ENCODE measurements at places on chromosomes 4 and X. TPM values are rescaled to one million over a fixed set of nuclear protein-coding genes. Genes with fewer than 3 reads are reported as not detected.

DNA sequence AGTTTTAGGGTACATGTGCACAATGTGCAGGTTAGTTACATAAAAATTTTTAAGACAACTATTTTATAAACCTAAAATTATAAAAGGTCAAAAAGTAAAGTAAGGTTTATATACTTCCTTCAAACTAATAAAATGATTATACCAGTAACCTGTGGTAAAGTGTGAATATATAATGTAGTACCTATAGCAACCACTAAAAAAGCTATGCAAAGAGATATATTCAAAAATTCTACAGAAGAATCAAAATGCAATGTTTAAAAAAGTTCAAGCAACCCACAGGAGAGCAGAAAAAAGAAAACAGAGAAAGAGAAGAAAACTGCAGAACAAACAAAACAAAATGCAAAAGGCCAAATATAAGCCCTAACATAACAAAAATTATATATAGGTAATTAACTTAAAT is 379.5 kb upstream of the GALNTL6 start:
- H3K27ac ChIP-seq, result no peak overlapping the region
- H3K27me3 ChIP-seq, result no peaks in the 10 kb centered on the region
- no peak for DNase-seq

GRCh38 chr4:39305912-39306677 is 60.1 kb downstream of the RFC1 start:
- no peaks in the 10 kb centered on the region for H3K27me3 ChIP-seq
- DNase-seq, result no peak
- no peaks in the 10 kb centered on the region for H3K4me1 ChIP-seq
- H3K4me3 ChIP-seq, result no peak overlapping the region

DNA sequence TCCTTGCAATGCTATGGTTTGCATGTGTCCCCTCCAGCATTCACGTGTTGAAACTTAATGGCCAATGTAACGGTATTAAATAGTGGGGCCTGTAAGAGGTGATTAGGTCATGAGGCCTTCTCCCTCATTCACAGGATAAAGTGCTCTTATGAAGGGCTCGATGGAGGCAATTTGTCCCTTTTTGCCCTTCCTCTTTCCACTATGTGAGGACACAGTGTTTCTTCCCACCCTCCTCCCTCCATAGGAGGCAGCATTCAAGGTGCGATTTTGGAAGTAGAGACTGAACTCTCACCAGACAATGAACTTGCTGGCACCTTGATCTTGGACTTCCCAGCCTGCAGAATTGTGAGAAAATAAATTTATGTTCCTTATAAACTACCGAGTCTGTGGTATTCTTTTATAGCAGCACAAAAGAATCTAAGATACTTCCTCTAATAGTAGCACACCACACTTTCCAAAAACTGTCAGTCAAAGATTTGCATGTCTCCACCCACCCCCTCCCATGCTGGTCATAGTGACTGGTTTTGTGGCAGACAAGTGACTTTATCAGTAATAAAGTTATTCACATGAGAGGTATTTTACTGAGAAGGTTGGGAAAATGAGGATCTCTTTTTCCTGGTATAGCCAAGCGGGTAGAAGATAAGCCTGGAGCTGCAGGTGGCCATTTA is 113.5 kb upstream of the TTC29 start:
- H3K36me3 ChIP-seq, result no peaks in the 10 kb centered on the region
- H3K27ac ChIP-seq, result peak overlapping the region; percentile 74
- no peaks in the 10 kb centered on the region for H3K27me3 ChIP-seq

- H3K4me3 ChIP-seq, result no peak overlapping the region
- no peaks in the 10 kb centered on the region for H3K27me3 ChIP-seq
- no peak overlapping the region for H3K27ac ChIP-seq
- no peaks in the 10 kb centered on the region for H3K4me1 ChIP-seq
Measured at GRCh38 chr4:79848329-79848728, 224.7 kb downstream of the ANTXR2 start.

POLN gene
- 2.0 TPM for total RNA-seq

DNA sequence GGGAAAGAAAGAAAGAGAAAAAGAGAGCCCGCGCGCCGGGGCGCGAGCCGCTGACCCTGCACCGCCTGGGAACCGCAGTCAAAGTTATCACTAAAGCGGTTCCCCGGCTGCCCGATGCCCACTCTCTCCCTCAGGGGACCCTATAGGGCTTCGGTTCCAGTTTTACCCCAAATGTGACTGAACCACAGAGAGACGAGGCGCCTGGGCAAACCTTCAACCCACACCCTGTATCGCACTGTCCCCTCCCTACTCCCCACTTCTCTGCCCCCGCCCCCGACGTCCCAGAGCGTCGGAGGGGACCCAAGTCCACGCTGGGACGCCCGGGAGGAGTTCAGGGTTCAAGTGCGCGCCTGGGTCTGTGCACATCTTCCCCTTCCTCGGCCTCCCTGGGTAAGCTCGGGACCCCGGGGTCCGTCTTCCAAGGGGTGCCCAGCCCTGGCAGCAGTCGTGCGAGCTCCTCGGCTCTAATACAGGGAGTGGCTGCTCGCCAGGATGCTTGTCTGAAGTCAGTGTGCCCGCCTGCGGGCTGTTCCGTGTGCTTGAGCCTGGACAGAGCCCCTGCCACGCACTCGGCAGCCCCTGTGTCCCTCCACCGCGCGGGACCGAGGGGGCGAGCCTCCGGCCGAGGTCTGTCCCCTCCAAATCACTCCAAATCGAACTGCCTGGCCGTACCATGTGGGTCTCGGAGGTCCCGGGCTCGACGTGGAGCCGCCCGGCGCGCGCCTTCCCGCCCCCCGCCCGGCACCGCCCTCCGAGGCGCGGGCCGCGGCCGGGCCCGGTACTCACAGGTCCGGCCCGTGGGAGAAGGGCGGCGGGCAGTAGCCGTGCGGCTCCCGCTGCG is 960 bp downstream of the TRPC3 start:
- peak; percentile 49 for DNase-seq
- H3K27ac ChIP-seq, result peak overlapping the region; percentile 68
- H3K4me3 ChIP-seq, result peak overlapping the region; percentile 78
- no peaks in the 10 kb centered on the region for H3K4me1 ChIP-seq
- no peaks in the 10 kb centered on the region for H3K36me3 ChIP-seq
- peaks cover 54% of the 10 kb centered on the region for H3K27me3 ChIP-seq

TLR6 gene
- 1.1 TPM for total RNA-seq

DNA sequence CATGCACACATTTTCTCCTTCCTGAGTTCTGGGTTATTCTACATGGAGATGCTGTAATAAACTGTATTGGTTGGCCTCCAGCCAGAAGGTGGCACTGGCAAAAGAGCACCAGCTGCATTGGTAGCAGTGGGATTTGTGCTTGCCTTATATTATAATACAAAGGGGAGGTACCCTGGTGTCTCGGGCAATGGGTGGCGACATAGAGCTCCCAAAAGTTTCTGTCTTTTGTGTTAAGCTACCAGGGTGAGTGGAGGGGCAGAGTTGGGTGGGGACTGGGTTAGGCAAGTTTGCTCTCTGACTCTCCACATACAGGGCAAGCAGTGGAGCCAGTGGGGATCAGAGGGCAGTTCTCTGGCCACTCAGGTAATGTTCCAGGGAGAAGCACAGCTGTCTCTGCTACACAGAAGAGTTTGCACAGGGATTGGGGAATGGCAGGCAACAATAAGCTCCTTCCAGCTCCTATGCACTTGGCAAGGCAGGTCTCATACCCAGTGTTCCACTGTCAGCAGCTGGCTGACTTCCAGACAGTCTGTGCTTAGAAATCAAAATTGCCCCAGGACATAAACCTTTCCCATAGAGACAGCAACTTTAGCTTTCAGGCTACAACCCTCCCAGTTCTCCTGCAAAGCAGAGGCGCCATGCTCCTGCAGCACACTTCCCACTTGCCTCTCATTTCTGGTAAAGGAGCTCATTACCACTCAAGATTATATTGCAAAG is 463.9 kb upstream of the PCDH7 start:
- no peaks in the 10 kb centered on the region for H3K4me1 ChIP-seq
- no peaks in the 10 kb centered on the region for H3K36me3 ChIP-seq
- no peak overlapping the region for H3K4me3 ChIP-seq

DNA sequence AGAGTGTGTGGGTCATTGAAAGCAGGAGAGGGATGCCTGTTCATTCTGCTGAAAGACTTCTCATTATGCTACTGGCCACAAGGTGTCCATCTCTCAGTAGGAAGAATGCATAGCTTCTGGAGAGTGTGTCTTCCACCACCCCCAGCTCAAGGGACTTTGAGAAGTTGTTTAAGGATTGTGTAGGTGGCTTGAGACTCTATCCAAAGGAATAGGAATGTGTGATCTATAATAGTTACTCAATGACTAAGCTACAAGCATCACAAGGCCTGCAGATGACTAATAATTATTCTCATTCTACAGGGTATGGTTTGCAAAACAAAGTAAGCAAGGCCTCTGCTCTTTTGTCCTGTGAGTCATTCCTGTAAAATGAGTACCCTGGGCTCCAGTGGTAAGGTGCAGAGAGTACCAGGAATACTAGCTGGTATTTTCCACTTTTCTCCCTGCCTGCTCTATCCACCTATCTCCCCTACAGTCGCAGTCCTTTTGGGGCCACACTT is 279.8 kb upstream of the BOD1L1 start:
- H3K4me1 ChIP-seq, result peaks cover 11% of the 10 kb centered on the region
- H3K36me3 ChIP-seq, result no peaks in the 10 kb centered on the region
- no peak overlapping the region for H3K4me3 ChIP-seq
- peak overlapping the region; percentile 92 for H3K27ac ChIP-seq

GRCh38 chr4:112231779-112232713 is at the start of gene AP1AR:
TSS of gene AP1AR (plus strand) at chr4:112231787. CDS start at chr4:112232092, 305 bp downstream.
- H3K27me3 ChIP-seq, result no peaks in the 10 kb centered on the region
- H3K27ac ChIP-seq, result peak within 1 kb of the TSS; percentile 98
- peak; percentile 96 for DNase-seq
- peaks cover 14% of the 10 kb centered on the region for H3K4me1 ChIP-seq
- H3K4me3 ChIP-seq, result peak within 1 kb of the TSS; percentile 51

Data from hepatocyte (in vitro differentiated cells).